ENCODE measurements at places on chromosomes 12 and 14. TPM values are rescaled to one million over a fixed set of nuclear protein-coding genes. Genes with fewer than 3 reads are reported as not detected.

The SLC5A8 gene
- polyA plus RNA-seq: not detected

The SSPN gene
- 3.5 TPM for polyA plus RNA-seq

The PRDM4 gene
- polyA plus RNA-seq: 18.1 TPM

The CLEC4E gene
- not detected for polyA plus RNA-seq

The SIX4 gene
- polyA plus RNA-seq: 5.5 TPM

The HOXC13 gene
- not detected for polyA plus RNA-seq

The TMEM179 gene
- not detected for polyA plus RNA-seq

The PIGH gene
- 13.5 TPM for polyA plus RNA-seq

The NINJ2 gene
- polyA plus RNA-seq: not detected

The GPRC5D gene
- not detected for polyA plus RNA-seq

The ATL1 gene
- 6.0 TPM for polyA plus RNA-seq

The MSI1 gene
- not detected for polyA plus RNA-seq

The BMAL2 gene
- polyA plus RNA-seq: 11.0 TPM

The UBR7 gene
- 24.2 TPM for polyA plus RNA-seq

The ASB2 gene
- 0.77 TPM for polyA plus RNA-seq

The INHBE gene
- polyA plus RNA-seq: 1.2 TPM

The KRT75 gene
- not detected for polyA plus RNA-seq

The KRT5 gene
- polyA plus RNA-seq: not detected

The GARIN6 gene
- not detected for polyA plus RNA-seq

The RNU6-8 gene
- polyA plus RNA-seq: not detected

The TMCC3 gene
- polyA plus RNA-seq: 0.09 TPM

The TMEM119 gene
- 8.4 TPM for polyA plus RNA-seq
